Kidney (tissue), 22 donors: ENCODE measurements at places on chromosomes 2 and 18. TPM values are rescaled to one million over a fixed set of nuclear protein-coding genes. Genes with fewer than 3 reads are reported as not detected.

DNA sequence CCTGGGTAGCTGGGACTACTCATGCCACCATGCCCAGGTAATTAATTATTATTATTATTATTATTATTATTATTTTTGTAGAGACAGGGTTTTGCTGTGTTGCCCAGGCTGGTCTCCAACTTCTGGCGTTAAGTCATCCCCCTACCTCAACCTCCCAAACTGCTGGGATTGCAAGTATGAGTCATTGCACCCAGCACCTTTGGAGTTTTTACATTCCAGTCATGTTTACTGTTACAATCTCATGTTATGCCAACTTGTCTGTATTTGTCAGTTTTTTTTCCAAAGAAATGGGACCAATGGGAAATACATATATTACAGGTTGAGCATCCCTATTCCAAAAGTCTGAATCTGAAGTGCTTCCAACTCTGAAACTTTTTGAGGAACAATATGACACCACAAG lies 903.8 kb downstream of the SLC4A3 start:
- DNase-seq: no peak

Gene EPC2
- 7.2 TPM for polyA plus RNA-seq

DNA sequence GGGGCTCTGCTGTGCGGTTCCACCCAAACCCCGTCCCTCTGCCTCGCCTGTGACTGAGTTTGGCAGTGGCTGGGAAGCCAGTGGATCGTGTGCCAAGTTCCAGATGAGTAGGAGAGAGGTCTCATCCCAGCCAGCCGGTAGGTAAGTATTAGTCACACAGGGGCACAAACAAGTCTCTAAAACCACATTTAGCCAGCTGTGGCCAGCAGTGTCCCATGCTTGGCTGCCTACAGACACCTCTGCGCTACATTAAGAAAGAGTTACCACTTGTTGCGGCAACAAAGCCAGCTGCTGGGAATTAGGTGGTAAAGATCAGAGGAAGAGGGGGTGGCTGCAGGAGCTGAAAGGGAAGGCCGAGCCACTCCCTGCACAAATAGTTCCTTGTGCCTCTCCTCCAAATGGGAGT lies 81.2 kb downstream of the GATA6 start:
- no peak for DNase-seq

GRCh38 chr2:69600425-69600824 lies 43.1 kb downstream of the AAK1 start:
- DNase-seq: no peak

- DNase-seq: no peak
Observed at GRCh38 chr2:206062724-206063123, 23.2 kb downstream of the INO80D start.

GRCh38 chr18:37458697-37459096 lies 106.9 kb downstream of the CELF4 start:
- no peak for DNase-seq

- no peak for DNase-seq
Observed at GRCh38 chr2:149278161-149278871, 52.1 kb upstream of the LYPD6 start.

DNA sequence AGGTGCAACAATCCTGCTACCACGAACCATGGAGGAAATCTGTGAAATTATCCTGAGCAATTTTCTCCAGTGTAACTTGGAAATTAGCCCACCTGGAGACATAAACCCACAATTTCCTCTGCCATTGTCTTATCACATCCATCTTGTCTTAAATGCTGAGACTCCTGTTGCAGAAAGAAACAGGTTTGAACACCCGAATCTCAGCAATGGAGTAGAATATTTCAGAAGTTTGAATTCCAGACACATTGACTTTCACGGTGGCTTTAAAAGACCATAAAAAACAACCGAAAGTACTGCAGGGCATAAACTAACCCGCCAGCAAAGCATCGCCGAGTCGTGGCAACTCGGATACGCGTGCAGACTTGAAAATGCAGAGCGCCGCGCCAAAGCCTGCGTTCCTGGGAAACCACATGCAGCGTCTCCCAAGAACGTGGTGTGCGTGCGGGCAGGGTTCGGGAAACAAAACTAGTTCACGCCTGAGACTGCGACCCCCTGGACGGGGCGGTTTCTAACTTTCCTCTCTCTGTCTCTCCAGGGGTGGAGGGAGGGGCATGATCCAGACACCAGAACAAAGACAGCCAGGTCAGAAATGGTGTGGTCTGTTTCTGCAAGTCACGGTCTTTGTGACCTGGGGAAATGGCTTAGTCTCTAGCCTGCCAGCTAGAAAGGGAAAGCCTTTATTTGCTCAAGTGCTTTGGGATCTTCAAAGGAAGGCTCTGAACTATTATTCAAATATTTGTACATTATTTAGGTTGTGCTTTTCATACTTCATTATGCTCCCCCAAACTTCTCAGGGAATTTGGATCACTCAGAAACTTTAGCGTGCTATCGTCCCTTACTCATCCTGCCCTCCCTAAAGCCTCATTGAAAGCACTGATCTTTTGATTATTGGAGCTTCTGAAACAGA lies 26.9 kb upstream of the KCTD1 start:
- DNase-seq: peak; percentile 68

DNA sequence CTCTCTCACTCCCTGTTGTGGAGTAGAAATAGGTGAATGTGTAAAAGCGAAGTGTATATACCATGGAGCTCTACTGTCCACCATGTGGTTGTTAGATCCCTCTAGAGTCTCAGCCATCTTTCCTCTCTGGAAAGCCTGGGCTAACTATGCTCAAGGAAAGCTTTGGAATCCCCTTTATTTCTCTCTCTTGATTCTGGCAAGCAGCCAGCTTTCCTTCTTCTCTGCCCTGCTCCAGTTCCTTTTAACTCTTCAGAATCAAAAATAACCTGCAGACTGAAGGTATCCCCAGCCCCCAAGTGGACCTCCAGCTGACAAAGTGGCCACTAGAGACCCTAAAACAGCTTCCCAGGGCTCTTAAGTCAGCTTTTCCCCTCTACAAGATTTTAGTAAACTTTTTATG lies 381.9 kb downstream of the PLCL1 start:
- DNase-seq: no peak

Gene POLR1A
- 3.4 TPM for polyA plus RNA-seq

Gene C1GALT1C1L
- 3.5 TPM for polyA plus RNA-seq

- DNase-seq: no peak
Observed at GRCh38 chr2:71831193-71831577, 316.5 kb downstream of the CYP26B1 start.

DNA sequence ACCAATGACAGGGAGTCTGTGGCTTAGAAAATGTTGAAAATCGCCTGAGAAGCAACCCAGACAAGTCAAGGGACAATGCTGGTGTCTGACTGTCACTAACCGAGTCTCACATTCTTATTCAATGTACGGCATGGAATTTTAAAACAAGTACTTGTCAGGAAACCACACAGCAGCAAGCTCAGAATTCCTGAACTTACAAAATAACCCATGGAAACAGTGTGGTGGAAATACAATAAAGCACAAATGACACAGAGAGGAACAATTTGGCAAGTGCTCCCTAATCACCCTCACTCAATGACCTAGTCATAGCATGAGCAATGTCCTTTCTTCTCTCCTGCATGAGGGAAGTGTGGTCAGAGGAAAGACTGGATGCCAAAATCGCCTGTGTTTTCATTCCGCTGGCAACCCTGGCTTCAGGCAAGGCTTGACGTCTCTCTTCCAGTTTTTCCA lies 154.0 kb downstream of the SATB2 start:
- DNase-seq: no peak

DNA sequence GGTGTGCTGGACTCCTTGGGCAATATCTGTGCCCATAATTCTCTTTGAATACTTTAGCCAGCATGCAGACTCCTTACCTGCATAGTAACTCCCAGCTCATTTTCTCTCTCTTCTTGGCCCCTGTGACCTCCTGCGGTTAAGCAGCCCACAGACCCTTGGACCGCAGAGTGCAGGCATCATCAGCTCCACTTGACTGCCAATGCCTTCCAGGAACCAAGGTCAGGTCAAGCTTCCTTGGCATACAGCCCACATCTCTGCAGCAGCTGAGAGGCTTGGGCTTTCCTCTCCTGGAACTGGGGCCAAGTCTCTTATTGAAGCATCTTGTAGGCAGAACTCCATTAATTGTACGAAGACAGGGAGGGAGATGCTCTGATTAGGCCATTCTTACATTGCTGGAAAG lies 130.1 kb upstream of the PIEZO2 start:
- DNase-seq: no peak

Gene TXNDC2
- not detected for polyA plus RNA-seq

DNA sequence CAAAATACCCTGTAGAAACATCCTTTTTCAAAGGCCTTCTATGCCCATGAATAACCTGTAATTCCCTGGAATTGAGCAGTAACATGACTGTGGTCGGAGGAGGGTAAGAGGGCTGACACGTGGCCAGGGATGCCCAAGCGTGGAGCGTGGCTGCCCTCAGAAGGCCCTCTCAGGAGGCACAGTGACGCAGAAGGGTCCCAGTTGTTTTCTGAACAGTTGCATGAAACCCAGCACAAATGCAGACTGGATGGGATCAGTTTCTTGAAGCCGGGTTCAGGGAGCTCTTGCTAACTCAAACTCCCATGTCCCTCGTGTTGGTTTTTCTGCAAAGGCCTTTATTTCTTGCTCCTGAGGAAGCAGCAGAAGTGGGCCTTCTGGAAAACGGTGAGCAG lies 237.0 kb downstream of the ALPK2 start:
- no peak for DNase-seq

GRCh38 chr2:116510117-116510671 lies 1304.3 kb upstream of the DDX18 start:
- no peak for DNase-seq
